ENCODE measurements at places on chromosomes 3 and 15.
A peak's percentile ranks its signal among the peaks of the same experiment; 100 is the strongest.

DNA sequence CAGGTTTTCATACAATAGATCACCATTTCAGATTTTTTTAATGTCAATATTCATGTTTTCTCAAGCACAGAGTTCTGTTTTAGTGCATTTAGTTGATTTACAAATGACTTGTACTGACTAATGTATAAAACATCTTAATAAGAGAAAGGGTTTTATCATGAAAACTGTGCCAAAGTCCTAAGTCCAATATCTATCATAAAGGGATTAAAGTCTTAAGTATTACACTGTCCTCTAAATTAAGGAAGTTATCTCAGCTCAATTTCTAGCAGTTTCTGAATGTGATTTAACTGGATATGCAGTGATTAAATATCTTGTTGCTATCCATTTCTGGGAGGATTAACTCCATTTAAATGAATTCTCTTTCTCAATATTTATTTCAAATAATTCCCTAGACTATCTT is 381.1 kb upstream of the CNTN4 start:
- no peak for DNase-seq

GRCh38 chr15:100784493-100785180 is 95.0 kb upstream of the ALDH1A3 start:
- no peak for DNase-seq

- no peak for DNase-seq
These were observed 54.5 kb upstream of the ATP11B start for GRCh38 chr3:182738583-182739411.

DNA sequence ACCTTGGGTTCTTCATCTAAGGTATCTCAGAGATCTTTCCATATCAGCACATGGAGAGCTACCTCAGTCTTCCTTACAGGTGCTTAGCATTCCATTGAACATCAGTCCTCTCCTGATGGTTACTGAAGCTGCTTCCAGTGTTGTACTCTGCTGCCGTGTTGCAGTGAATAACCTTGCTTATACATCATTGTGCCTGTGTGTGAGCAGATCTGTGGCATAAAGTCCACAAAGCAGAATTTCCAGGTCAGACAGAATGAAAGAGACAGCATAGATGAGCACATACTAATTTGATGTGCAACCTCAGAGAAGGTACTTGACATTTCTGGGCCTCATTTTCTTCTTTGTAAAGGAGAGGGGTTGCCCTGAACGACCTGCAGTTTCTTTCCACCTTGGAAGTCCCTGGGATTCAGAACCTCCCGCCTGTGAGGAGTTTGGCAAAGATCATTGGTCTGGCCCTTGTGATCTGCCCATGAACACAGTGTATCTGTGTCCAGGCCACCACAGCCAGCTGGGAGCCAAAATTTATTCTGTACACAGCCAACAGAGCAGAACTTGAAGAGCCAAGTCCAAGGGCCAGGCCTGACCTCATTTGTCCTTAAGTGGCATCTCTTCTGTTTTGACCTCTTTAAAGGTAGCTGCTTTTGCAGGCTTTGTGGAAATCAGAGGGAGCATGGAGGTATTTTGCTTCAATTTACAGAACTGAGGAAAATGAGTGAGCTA is 57.2 kb upstream of the SLC7A14 start:
- DNase-seq, result no peak

DNA sequence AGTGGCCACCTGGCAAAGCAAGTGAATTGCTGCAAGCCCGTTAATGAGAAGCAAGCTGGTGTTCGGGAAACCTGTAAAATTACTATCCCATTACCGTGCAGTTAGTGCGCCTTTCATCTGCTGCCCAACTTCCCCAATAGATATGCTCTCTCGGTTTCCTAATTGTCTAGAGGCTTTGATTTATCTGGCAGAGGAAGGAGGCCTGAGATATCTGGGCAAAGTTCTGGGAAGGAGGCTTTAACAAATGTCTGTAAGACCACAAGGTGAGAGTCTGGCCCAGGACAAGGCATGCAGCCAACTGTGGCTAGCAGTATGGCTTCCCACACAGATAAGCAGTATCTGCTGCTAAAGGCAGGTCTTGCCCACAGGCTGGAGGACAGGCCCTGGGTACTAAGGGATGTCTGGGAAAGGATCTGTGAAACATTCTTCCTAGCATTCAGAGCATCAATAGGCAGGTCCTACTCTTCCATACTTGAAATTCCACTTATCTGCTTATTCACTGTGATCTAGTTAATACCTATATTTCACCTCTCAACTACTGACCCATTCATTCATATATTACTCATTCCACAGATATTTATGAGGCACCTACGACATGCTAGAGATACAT is 130.0 kb upstream of the SLC2A2 start:
- DNase-seq, result no peak

DNA sequence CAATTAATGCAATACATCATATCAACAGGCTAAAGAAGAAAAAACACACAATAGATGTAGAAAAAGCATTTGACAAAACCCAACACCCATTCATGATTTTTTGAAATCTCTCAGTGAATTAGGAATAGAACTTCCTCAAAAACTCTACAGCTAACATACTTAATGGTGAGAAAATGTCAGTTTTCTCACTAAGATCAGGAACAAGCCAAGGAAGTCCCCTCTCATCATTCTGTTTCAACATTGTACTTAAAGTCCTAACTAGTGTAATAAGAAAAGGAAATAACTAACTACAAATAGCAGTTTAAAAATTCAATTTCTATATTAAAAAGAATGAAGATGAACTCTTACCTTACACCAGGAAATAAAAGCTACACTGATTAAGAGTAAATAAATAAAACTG is 77.8 kb downstream of the DCLK3 start:
- DNase-seq, result no peak

DNA sequence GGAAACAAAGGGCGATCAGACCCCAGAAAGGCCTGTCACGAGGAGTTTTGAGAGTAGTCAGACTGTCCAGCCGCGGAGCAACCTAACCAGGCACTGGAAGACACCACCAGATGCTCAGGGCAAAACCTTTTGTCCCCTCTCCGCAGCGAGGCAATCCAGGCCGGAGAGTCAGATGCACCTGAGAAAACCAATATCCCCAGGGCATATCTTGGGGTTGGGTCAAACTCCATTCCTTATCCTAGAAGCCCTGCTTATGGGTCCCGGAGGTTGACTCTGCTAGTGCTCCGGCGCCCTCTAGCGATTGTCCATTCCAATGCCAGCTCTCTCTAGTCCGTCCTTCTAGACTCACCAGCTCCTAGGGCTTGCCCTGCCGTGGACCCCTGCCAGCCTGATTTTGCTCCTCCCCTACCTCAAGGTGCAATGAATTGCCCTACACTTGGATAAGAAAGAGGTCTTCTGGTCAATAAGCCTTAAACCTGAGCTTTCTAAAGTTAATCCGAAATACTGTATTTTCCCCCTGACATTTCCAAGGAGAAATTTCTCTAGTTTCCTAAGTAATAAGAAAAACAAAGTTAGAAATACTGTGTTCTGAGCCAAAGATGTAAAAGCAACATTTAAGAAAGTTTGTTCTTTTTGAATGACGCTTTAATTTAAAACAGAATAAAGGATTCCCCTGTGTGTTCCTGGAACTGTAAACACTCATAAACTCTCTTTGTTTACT is 5.5 kb downstream of the CPNE4 start:
- peak; percentile 78 for DNase-seq

DNA sequence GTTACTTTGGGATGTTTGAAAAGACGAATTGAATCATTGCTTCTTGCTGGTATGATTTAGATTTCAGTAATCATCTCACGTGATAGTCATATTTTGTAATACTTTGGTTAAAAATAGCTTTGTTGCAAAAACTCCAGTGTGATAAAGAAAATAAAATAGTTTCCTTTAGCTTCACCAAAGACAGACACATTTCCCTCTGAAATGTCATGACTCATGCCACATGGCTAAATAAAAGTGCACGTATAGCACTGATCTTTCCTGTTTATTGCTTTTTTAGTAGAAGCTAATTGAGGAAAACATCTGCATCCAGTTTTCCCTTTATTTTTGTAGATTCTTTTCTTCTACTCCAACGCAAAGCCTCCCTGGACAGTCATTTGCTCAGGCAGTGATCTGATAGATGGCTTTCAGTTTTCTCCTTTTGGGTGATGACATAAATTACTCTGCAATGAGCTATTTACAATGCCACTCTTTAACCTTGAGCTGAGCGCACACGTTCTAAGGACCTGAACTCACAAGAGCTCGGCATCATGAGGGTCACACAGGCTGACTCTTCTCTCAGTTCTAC is 84.9 kb downstream of the ARNT2 start:
- DNase-seq, result no peak

DNA sequence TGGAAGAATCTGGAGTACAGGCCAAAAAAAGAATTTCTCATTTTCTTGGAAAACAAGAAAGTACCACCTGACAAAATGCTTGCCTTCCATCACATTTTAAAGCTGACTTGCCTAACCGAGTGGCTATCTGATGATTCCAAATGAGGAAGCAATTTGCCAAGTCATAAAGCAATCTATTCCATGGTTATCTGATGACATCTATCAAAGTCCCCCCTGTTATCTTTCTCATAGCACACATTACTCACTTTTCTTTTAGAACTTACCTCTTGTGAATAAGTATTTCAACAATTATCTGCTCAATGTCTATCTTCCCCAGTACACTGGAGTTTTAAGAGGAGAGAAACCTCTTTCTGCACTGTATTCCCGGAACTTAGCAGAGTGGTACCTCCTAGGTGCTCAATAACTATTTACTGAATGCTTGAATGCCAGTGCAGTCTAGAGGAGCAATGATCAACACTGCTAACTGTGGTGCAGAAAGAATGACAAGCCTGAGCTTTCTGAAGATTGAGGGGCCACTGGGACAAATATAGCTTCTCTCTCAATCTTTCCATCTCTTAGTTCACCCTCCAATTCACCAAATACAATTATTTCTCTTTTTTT is 186.3 kb upstream of the ATP11B start:
- DNase-seq, result no peak

DNA sequence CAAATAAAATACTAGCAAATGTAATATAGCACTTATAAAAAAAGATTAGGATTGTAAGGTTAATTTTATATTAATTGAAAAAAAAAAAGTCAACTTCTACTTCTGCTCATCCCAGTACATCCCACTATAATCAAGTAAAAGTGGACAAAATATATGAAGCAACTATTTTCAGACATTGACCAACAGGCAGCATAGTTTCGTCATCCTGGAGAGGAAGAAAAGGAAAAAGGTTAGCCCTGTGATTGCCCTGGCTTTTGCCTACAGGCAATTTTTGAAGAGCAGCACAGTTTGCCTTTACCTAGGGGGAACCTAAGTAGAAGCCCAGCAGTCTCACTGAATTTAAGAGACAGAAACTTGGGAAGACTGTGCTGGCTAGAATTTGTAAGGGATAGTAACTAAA is 52.2 kb upstream of the ACTC1 start:
- no peak for DNase-seq

GRCh38 chr3:162641317-162641716 is 1144.7 kb downstream of the OTOL1 start:
- DNase-seq, result no peak

DNA sequence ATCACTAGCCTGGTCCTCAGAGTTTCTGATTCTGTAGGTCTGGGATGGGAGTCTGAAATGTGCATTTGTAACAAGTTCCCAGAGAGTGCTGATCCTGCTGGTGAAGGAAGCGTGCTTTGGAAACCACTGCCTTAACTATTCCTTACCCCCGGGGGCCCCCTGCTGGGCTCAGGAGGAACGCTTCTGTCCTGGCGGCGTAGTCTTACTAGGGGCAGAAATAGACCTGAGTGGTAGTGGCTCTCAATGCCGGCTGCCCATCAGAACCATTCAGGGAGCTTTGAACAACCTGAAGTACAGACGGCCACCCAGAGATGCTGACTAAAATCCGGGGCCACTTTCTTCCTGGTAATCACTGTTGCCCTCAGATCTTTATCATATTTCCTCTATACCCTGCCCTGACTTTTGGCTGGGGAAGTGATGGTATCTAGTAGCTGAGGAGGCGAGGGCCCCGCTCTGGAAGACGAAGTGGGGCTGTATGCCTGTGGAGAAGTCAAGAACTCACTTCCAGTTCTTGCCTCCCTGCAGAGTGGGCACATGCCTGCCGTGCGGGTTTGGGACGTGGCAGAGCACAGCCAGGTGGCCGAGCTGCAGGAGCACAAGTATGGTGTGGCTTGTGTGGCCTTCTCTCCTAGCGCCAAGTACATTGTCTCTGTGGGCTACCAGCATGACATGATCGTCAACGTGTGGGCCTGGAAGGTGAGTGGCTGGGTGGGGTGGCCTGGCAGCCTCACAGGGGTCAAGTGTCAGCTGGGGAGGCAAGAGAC is 16.3 kb upstream of the JMJD7 start:
- DNase-seq, result peak; percentile 74

DNA sequence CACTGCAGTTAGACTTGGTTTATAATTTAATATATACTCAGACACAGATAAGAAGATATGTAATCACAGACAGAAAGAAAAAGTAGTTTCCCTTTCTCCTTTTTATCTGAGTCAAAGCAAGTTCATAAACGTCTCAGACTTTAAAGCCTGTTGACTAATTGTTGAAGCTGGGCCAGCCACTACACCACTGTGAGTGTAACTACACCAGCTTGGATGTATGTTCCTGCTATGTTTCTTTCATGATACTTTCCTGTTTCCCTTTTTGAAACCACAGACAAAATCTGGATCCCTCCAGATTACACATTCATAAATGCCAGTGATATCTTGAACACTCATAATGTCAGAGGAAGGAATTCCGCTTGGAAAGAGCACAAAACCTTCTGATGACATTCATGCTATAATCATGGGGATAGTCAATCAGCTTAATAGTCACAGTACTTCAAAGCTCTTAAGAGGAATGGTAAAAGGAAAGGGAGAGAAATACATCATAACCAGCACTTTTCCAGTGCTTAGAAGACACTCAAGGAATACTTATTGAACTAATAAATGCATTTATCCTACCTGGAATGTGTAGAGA is 32.0 kb downstream of the KCNMB2 start:
- DNase-seq, result no peak

DNA sequence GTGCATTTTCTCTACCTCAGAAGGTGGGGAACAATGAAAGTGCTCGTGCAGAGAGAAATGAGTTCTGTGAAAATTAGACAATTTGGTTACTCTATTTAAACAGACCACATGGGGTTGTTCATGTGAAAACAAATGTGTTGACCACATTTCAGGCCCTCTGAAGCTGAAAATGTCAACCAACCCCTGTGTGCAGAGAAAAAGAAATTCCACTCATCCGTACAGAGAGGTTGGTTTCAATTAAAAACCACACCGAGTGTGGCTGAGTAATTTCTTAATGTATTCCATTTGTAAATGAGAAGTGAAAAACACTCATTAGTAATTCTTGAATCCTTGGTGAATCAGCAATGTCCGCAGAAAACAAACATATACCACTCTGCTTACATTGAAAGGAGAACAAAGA is 46.9 kb upstream of the SLC7A14 start:
- no peak for DNase-seq

All from HEK293T (cell line).